ENCODE measurements at places on chromosomes 1 and 21.

- DNase-seq = no peak
Observed at GRCh38 chr1:98887507-98887906, 117.2 kb downstream of the PLPPR5 start.

GRCh38 chr1:226814751-226815537, 55.5 kb upstream of the PSEN2 start:
- no peak for DNase-seq

GRCh38 chr1:28297826-28298225, 31.0 kb upstream of the MED18 start:
- no peak for DNase-seq

- no peak for DNase-seq
Observed at GRCh38 chr1:54374766-54375165, 31.4 kb downstream of the SSBP3 start.

GRCh38 chr1:53295295-53295694, 32.6 kb downstream of the LRP8 start:
- DNase-seq = no peak

GRCh38 chr21:31795992-31796391, 64.1 kb upstream of the SCAF4 start:
- no peak for DNase-seq

DNA sequence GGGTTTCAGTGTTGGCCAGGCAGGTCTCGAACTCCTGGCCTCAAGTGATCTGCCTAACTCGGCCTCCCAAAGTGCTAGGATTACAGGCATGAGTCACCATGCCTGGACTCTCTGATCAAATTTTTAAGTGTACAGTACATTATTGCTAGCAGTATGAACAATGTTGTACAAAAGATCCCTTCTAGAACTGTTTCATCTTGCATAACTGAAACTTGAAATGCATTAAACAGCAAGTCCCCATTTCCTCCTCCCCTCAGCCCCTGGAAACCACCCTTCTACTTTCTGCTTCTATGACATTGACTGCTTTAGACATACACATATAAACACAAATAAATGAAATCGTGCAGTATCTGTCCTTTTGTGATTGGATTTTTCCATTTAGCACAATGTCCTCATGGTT, 463.4 kb downstream of the PTPRC start:
- DNase-seq = no peak

DNA sequence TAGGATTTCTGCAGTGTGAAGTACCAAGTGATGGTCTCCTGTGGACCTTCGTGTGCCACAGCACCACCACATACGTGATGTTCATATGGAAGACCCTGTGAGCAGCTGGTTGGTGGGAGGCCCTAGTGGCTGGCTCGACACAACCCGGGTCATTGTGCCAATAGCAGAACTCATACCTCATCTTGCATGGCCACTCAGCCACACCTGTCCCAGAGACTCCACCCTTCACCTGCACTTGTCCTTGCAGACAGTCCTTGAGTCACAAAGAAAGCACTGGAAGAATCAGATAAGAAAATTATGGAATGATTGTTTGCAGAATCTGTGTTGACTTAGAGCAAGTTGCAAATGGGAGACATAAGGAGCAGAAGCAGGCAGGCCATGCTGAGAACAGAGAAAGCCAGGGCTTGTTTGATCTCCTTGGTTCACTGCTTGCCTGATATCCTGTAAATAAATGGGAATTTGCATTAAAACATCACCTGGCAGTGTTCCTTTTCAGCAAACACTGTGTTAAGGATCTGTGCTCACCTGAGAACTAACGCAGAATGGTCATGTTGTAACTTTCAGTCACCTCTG, 307.7 kb downstream of the SIPA1L2 start:
- DNase-seq = no peak

GRCh38 chr1:17419626-17420328, 19.7 kb downstream of the RCC2 start:
- DNase-seq = peak; percentile 48

DNA sequence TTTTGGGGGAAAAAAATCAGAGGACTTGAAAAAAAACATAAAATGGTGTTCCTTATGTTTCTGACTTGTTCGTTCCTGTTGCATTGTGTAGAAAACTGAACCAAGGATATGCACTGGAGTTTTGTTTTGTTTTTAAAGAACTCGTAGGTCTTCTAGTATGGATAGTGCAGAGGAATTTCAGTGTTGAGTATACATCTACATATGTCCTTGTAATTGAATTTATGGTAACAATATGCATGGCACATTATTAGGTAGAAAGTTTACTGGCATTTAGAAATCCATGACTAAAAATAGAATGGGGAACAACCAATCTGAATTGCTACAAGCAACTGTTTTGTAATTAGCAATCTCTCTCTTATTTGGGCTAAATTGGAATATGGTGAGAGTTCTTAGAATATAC, 188.3 kb upstream of the ZRANB2 start:
- DNase-seq = no peak

DNA sequence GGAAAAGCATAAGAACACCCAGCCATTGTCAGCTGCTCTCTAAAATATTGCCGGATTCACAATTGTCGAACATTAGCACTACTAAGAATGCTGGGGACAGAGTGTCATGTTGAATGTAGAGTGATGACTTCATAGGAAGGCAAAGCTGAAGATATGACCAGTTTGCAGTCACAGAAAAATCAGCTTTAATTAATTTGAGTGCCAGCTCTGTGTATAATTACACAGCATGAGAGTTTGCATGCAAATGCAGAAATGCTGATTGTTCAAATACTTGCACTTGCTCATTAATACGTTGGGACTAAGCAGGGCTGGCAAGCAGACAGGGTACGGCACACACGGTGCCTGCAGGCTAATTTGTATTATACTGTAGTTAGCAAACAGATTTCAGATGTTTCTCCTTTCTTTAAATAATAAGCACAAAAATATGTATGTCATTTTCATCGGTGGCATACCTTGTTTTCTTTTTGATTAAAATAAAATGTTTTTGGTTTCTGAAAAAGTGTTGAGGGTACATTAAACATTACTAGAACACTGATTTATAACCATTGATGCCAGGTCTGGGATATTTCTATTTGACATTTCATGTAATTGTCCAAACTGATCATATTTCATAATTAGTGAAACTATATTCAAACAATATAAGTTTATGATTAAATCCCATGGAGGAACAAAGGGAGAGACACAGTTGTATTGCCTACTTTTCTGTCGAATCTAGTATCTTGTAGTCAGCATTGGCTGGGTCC, 99.8 kb upstream of the ADGRL2 start:
- no peak for DNase-seq

DNA sequence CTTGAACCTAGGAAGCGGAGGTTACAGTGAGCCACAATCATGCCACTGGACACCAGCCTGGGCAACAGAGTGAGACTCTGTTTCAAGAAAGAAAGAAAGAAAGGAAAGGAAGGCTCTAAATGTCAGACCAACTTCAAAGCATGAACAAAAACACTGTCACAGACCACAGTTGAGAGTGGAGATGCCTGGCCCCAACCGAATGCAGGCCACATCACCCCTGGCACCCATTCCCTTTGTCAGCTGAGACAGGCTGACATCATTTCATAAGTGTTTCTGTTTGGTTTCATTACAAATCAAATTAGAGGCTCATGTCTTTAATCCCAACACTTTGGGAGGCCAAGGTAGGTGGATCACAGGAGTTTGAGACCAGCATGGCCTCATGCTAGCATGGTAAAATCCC, 28.6 kb upstream of the NADK start:
- no peak for DNase-seq

DNA sequence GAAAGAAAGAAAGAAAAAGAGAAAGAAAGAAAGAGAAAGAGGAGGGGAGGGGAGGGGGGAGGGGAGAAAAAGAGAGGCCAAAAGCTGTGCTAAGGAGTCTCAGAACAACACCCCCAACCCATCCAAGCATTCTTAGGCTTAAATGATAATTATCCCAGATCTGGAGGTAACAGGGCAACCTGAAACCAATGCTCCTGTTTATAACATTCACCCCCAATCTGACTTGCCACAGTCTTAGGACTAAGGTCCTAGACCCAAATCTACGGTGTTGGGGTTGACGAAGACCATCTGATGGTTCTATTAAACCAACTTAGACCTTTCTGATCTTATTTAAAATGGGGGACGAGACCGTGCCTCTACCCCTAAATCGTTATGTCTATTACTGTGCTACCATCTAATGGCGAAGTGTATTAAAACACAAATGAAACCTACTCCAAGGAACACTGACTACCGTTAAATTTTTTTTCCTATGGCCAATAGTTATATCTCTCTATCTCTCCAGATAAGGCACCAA, 119.3 kb upstream of the CDC42BPA start:
- DNase-seq = no peak

DNA sequence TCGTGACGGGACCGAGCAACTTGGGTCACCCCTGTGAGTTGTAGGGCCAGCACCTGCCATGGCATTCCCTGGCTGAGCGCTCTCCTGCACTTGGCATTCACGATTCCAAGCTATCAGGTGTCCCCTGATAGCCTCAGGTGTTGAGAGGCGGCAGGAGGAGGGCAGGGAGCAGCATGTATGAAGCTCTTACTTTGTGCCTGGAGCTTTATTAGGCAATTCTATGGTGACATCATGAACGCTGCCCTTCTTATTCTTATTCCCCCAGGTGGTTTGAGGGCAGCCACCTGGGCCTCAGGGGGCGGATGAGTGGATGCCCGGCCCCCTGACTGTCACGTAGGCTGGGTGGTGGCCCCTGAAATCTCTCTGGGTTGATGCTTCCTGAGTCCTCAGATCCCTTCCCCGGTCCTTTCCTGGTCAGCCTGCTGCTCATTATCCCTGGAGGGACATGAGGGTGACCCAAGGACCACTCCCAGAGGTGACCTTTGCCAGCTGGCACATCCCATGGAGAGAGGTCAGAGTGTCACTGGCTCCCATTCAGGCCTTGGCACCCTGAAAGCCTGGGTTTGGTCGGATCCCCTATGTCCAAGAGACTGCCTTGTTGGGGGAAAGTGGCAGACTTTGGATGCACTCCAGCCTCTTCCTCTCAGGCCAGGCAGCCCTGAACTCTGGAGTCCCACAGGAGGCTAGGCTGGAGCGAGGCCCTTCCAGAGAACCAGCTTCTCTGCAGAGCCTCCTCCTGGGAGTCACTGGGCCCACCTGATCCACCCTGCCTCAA, 51.9 kb downstream of the SPSB1 start:
- DNase-seq = no peak

DNA sequence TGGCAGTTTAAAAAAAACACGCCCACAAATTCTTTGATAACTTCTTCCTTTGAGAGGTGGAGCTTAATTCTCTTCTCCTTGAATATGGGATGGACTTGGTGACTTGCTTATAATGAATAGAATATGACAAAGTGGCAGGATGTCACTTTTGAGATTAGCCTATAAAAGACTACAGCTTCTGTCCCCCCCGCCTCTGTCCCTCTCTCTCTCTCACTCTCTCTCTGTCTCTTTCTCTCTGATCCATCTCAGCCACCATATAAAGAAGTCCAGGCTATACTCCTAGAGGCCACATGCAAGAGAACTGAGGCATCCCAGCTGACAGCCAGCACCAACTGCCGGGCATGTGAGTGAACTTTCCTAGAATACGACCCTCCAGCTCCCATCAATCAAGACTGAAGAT, 7.7 kb upstream of the DMBX1 start:
- DNase-seq = no peak

- no peak for DNase-seq
Observed at GRCh38 chr1:197178998-197179397, 32.5 kb upstream of the ASPM start.

- DNase-seq = no peak
Observed at GRCh38 chr1:195415584-195415983, 1192.7 kb downstream of the KCNT2 start.

- no peak for DNase-seq
Observed at GRCh38 chr1:240343966-240344365, 252.3 kb downstream of the FMN2 start.

GRCh38 chr1:61230523-61230922, 148.2 kb downstream of the NFIA start:
- no peak for DNase-seq

DNA sequence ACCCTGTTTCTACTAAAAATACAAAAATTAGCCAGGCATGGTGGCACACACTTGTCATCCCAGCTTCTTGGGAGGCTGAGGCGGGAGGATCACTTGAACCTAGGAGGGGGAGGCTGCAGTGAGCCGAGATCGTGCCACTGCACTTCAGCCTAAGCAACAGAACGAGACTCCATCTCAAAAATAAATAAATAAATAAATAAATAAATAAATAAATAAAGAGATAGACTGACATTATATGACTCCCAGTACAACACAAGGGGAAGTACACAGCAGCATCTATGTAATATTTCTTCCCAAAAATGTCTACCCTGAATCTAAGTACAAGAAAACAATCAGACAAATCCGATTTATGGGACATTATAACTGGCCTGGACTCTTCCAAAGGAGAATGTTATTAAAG, 35.1 kb downstream of the LUZP1 start:
- DNase-seq = no peak

GRCh38 chr1:69256036-69256435, 311.7 kb upstream of the LRRC7 start:
- no peak for DNase-seq

DNA sequence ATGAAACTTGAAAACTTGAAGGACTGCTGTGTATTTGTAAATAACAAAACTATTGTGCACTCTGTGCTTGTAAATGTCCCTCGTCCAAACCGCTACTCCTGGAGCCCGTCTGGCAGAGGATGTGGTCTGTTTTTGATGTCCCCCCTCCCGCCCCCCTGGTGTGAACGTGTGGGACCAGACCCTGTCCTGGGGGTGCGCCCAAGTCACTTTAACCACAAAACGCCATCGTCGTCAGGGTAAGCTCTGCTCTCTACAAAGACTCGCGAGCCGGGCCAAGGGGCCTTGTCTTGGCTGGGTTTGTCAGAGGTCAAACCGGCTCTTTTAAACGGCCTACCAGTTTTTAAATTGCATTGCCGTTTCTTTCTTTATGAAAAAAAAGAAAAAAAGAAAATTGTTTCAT, 87.4 kb upstream of the TMEM51 start:
- no peak for DNase-seq

DNA sequence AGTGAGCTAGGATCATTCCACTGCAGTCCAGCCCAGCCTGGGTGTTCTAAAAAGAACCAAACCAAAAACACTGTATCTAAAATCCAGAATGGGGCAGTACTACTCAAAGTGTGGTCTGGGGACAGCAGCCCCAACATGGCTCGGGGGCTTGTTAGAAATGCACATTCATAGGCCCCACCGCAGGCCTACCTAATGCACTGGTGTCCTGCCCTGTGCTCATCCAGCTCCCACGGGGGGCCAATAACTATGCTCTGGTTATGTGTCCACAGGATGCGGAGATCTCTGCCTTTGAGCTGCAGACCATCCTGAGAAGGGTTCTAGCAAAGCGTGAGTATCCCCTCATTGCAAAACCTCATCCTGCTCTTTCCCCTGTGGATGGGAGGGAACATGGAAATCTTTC, 51.5 kb downstream of the CAPN2 start:
- no peak for DNase-seq

GRCh38 chr1:234628089-234628488, 18.1 kb upstream of the IRF2BP2 start:
- no peak for DNase-seq
